ENCODE measurements at places on chromosomes 12 and 14.

GRCh38 chr14:36816481-36816880 is 154.8 kb downstream of the PAX9 start:
- DNase-seq, result no peak

DNA sequence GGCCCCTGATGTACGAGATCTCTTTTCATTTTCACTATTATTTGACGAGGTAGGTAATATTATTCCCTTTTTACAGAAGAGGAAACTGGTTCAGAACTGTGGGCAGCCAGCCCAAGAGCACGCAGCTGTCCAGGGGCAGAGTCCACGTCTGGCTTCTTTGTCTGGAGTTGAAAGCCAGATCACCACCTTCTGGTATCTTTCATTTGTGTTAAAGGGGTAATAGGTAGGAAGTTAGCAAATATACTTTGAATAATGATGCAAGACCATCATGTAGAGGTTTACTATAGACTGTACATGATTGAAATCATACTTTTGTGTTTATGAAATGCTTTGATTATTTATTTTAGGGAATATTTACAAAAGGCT is 144.1 kb upstream of the AMIGO2 start:
- no peak for DNase-seq

- no peak for DNase-seq
These were observed 1143.6 kb downstream of the FLRT2 start for GRCh38 chr14:86673523-86673969.

- no peak for DNase-seq
These were observed 68.8 kb downstream of the GALNT16 start for GRCh38 chr14:69328765-69329164.

GRCh38 chr12:49920241-49920914 is 16.7 kb upstream of the FAIM2 start:
- no peak for DNase-seq

Data from SJSA1 (cell line).